ENCODE measurements at places on chromosomes 12 and 14. TPM values are rescaled to one million over a fixed set of nuclear protein-coding genes. Genes with fewer than 3 reads are reported as not detected.

DNA sequence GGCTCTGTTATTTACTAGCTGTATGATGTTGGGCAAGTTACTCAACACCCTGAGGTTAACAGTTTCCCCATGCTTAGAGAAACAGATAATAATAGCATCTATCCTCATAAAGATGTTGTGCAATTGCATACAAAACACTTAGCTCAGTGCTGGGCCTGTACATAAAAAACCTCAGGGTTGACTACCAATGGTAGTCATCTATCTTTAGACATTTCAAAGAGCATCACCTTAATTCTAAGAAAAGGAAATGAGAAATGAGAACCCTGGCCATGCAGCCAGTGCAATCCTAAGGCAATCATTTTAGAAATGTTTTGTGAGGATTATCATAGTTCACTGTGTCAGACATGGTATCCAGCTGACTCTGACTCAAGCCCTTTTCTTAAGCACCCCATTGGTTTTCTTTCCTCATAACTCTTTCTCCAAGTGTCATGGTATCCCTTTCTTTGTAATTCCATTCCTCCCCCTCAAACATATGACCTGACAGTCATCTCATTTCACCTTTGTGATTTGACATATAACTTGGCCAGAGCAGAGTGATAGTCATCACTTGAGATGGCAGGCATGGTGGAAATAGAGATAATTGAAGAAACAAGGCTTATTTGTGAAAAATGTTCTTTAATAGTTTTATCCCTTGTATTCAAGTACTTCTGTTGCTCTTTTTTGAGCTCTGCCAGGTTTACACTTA is 29.5 kb upstream of the OSBPL8 start:
- DNase-seq: no peak

DNA sequence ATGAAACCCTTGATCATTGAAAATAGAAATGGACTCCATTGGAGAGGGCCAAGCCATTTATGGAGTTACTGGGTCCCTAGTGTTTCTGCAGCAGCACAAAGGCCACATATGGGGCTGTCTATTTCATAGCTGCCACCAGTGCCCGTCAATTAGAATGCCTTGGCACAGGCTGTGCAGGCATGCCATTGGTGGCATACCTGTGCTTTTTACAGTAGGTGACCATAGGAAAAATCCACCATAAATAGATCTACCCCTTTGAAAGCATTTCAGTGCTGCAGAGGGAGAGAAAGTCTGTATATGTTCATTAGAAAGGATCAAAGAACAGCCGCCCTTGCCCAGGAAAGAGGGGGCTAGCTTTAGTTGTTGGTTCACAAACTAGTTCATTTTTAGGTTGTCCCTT is 13.1 kb downstream of the MYBPC1 start:
- no peak for DNase-seq

MAPK1IP1L gene
- total RNA-seq: 193 TPM

GRCh38 chr14:88568196-88568595 is 5.4 kb downstream of the ZC3H14 start:
- DNase-seq: no peak

BRF1 gene
- 58.9 TPM for total RNA-seq

Data from CD4-positive, CD25-positive, alpha-beta regulatory T cell (primary cell).